ENCODE measurements at places on chromosomes 6 and 20.

- no peak for DNase-seq
Observed at GRCh38 chr20:10807013-10807412, 133.2 kb upstream of the JAG1 start.

- DNase-seq: no peak
Observed at GRCh38 chr6:144065213-144065660, 30.1 kb downstream of the SF3B5 start.

DNA sequence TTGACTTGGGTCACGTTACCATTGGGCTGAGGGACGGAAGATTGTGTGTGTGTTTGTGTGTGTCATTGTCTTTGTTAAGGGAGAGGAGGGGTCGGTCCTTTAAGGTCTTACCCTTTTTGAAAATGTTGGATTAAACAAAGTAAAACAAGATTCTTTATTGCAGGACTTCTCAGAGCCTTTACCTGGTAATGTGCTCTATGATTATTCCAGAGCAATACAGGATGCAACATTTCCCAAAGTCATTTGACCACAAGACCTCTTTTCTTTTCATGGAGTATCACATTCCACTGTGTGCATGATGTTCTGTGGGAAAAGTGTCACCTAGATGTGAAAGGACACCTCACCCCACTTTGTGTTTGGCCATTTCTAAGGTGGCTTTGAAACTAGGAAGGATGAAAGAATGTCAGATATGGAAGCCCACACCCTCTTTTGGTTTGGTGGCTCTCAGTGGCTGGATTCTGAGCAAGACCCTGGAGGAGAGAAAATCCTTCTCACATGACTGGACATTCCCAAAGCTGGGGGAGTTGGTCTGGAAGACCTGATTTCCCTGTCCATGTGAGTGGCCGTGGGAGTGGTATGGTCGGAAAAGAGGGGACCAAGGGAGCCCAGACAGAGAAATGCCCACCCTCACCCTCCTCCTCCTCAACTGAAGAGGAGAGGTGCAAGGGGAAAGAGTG is 18.2 kb upstream of the ZNF831 start:
- DNase-seq: no peak

DNA sequence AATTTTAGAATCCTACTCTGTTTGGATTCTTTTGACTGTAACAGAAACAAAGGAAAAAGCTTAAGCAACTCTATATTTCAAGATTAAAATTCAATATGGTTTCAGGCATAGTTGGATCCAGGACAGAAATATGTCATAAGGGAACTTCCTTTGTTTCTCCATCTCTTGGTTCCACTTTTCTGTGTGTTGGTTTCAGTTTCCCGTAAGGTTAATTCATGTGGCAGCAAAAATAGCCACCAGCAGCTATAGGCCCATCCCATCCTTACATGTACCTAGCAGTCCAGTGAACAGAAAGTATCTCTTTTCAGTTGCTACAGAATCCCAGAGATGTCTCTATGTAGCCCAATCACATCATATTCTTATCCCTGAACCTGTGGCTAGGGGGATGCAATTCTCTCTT is 8.8 kb upstream of the FAM8A1 start:
- no peak for DNase-seq

- DNase-seq: no peak
Observed at GRCh38 chr6:151649835-151650234, 156.0 kb downstream of the CCDC170 start.

DNA sequence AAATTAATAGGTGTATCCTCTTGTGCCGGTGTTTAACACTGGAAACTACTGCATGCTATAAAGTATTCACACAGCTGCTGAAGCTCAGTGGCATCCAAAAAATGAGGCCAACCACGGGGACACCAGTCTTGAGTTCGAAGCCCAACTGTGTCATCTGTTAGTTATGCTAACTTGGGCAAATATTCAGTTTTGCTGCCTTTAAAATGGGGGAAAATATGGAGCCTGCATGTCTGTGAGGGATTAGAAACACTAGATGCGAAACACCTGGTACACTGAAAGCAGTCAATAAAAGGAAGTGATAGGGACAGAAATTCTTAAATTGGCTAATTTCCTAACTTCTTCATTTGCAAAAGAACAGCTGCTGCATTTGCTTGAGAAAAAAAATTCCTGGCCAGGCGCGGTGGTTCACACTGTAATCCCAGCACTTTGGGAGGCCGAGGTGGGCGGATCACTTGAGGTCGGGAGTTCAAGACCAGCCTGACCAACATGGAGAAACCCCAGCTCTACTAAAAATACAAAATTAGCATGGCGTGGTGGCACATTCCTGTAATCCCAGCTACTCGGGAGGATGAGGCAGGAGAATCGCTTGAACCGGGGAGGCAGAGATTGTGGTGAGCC is 36.6 kb upstream of the MLIP start:
- DNase-seq: no peak

GRCh38 chr6:119484598-119484997 is 135.0 kb upstream of the MAN1A1 start:
- no peak for DNase-seq

GRCh38 chr6:14924126-14925024 is 321.5 kb upstream of the JARID2 start:
- DNase-seq: no peak

DNA sequence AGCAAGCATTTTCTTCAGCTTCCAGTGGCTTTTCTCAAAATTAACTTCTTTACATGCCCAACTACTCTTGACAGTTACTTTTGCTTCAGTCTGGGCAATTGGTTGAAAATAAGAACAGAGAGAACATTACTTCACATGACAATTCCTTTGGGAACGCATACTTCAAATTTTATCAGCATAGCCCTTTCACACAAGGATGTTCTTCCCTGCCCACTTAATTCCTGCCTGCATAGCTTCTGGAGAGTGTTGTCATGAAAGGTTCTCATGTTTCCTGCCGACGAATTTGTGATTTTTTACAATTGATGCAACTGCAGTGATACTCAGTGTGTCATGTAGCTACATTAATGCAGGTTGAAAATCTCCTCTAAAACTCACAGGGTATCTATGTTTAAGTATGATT is 22.0 kb upstream of the SNRNP48 start:
- DNase-seq: no peak

DNA sequence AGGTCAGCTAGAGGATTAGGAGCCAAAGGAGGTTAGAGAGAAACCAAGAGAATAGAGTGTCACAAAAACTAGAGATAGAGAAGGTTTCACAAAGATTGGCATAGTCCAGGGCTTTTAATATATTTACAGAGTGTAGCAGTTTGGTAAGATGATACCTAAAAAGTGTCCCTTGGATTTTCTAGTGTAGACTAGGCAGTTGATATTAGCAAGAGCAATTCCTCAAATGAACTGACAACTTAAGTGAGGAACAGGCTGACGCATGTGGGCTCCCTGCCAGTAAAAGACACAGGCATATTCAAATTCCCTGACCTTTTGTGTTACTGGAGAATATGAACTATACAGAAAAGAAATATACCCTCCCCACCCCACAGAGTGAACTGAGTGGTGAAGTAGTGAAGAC is 40.1 kb downstream of the VTA1 start:
- no peak for DNase-seq

DNA sequence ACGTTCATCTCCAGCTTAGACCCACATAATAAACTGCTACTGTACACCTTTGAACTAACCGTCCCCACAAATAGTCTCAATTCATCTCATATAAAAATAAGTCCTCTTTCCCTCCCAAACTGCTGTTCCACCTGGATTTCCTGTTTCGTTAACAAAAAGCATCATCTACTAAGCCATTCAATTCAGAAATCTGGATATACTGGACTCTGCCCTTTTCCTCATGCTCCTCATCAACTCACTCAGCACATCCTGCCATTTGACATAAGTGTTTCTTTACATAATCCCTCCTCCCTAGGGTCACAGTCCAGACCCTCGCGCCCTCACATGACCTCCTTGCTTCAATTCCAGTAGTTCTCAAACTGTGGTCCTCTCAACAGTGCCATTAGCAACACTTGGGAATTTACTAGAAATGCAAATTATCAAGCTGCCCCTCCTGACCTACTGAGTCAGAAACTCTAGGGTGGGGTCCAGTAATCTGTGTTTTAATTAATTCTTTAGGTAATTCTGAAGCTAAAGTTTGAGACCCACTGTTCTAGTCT is 4.5 kb downstream of the MKKS start:
- DNase-seq: no peak

- no peak for DNase-seq
Observed at GRCh38 chr20:25320035-25320800, 70.4 kb downstream of the ABHD12 start.

- no peak for DNase-seq
Observed at GRCh38 chr20:41894255-41894963, 276.2 kb upstream of the CHD6 start.

GRCh38 chr6:75201901-75202672 is 3.8 kb downstream of the COL12A1 start:
- no peak for DNase-seq

DNA sequence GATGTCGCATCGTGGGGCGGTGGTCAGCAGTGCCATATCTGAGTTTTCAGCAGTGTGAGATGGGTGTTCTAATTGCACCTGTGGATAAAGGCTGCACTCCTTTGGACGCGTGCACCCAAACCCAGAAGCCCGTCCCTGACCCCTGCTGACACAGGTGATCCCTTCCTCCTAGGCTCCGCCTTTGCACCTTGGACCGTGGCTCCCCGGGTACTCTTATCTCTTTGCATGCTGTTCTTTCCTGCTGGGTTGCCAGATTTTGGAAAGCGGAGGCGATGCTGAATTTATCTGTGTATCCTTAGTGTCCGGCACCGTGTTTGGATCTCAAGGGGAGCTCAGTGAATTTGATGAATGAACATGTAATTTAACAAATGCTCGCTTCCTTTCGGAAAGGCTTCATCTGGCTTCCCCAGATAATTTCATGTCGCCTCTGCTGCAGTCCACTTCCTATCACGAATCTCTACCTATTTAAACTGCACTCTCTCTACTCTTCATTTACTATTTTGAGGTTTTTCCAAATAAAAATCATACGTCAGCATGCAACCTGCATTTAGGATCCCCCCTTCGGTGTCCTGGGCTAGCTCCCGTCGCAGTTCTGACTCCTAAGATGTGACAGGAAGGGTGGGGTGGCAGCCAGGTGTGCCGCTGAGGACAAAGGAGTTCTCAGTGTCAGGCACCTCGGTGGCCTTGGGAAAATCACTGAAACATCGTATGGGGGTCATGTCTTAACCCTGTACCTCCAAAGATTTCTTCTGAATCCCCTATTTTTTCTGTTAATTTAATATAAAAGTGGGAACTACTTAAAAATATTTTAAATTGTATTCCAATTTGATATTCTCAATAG is 753 bp upstream of the PERP start:
- no peak for DNase-seq

GRCh38 chr6:152828431-152828830 is 77.8 kb downstream of the VIP start:
- DNase-seq: no peak

DNA sequence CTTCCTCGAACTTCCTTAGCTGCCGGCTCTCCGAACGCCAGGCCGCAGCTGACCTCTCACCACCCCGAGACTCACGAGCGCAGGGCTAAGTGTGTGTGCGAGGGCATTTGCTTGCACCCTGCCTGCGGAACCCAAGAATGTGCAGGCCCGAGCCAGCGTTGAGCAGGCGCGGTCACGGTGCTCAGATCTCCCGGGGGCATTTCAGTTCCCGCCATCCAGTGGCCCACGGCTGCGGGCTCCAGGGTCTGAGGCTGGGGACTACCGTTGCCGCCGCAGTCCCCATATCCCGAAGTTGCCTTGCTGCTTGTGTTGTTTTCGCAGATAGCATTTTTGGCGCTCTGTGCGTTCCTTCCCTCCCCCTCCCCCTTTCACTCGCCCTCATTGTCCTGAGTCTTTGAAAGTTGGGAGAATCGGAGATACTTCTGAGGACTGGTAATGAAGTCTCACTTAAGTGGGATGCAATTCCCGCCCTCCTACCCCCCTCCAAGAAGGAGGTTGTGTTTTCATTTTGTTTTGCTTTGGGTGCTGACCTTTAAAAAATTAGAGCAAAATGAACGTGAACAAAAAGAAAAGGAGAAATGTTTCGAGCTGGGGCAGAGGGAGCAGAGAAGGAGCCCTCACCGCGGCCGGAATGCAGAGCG is 1.7 kb downstream of the NR2E1 start:
- DNase-seq: no peak

- DNase-seq: no peak
Observed at GRCh38 chr6:105326833-105327770, 75.8 kb downstream of the PREP start.

- DNase-seq: no peak
Observed at GRCh38 chr20:45072066-45072465, 28.9 kb downstream of the KCNS1 start.

DNA sequence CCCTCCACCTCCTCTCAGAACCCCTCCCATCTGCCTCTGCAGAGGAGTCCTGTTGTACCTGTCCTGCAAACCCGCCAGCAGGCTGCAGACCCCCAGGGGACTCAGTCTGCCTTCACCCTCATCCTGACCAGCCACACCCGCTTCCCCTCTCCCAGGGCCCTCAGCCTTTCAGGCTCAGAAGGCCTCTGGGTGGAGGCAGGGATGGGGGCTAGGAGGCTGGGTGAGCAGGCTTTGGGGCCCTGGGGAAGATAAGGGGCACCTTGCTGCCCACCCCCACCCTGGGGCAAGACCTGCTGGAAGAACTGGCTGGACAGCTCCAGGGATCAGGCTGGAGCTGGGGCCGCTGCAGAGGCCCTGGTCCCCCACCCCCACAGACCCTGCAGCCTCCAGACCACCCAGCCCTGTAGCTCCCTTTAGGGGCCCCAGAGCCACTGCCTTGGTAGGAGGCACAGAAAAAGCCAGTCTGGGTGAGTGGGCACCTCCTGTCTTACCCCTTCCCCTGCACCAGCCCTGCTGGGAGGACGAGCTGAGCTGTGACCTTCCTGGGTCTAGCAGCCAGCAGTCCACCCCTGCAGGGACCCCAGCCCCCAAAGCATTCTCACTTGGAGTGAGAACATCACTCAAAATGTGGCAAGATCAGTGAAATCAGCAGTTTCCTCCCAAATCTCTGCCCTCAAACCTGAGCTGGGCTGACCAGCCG is 5.2 kb downstream of the TEAD3 start:
- no peak for DNase-seq

DNA sequence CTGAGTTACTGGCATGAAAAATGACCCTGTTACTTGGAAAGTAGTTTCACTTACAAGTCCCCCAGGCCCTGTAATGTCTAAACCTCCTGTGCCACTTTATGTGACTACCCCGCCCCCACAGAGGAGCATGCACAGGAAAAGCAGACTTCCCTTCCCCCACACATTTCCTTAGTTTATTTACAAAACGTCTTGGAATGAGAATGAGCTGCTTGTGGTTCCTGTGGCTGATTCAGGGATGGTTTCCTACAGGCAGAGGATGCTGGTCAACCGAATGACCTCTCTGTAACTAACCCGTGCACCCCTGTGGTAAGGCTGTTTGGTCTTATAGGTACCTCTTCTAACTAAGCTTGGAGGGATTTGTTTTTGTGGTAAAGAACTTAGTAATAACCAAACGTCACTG is 28.5 kb downstream of the RSPO3 start:
- DNase-seq: no peak

- no peak for DNase-seq
Observed at GRCh38 chr6:14211562-14211942, 94.0 kb downstream of the CD83 start.
